Thymus (tissue), 14 donors: ENCODE measurements at places on chromosomes 3 and 15.

GRCh38 chr3:45646051-45646585 lies 43.1 kb upstream of the SACM1L start:
- no peak overlapping the region for H3K27ac ChIP-seq
- peaks cover 23% of the 10 kb centered on the region for H3K36me3 ChIP-seq
- peaks cover 9% of the 10 kb centered on the region for H3K4me1 ChIP-seq
- DNase-seq = no peak
- H3K4me3 ChIP-seq = no peak overlapping the region

DNA sequence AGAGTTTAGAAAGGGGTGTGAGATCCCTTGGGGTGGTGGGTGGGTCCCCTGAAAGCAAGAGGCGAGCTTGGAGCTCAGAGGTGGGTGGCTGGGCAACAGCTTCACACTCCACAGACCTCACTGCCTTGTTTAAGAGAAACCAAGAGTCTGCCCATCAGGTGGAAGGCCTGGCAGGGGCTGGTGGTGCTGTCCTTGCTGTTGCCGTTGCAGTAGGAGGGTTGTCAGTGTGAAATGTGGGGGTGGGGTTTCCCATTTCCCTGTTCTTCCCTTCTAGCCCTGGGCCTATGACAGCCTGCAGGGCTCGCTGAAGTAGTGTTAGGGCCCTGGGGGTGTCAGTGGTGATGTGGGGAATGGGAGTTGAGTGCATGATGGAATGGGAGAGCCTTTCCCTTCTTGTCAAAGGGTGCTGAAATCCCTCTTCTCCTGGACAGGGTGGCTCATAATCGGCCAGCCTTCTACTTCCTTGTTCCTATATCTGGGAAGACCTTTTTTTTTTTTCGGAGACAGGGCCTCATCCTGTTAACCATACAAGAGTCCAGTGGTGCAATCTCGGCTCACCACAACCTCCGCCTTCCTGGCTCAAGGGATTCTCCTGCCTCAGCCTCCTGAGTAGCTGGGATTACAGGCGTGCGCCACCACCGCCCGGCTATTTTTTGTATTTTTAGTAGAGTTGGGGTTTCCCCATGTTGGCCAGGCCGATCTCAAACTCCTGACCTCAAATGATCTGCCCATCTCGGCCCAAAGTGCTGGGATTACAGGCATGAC lies 4.3 kb downstream of the PLEKHO2 start:
- DNase-seq = no peak
- H3K36me3 ChIP-seq = peaks cover 34% of the 10 kb centered on the region
- H3K4me1 ChIP-seq = peaks cover 67% of the 10 kb centered on the region
- no peak overlapping the region for H3K27ac ChIP-seq
- H3K4me3 ChIP-seq = no peak overlapping the region

GRCh38 chr3:72722930-72723726 lies 125.1 kb downstream of the SHQ1 start:
- no peak overlapping the region for H3K27ac ChIP-seq
- no peaks in the 10 kb centered on the region for H3K27me3 ChIP-seq
- H3K4me1 ChIP-seq = no peaks in the 10 kb centered on the region
- no peaks in the 10 kb centered on the region for H3K36me3 ChIP-seq

DNA sequence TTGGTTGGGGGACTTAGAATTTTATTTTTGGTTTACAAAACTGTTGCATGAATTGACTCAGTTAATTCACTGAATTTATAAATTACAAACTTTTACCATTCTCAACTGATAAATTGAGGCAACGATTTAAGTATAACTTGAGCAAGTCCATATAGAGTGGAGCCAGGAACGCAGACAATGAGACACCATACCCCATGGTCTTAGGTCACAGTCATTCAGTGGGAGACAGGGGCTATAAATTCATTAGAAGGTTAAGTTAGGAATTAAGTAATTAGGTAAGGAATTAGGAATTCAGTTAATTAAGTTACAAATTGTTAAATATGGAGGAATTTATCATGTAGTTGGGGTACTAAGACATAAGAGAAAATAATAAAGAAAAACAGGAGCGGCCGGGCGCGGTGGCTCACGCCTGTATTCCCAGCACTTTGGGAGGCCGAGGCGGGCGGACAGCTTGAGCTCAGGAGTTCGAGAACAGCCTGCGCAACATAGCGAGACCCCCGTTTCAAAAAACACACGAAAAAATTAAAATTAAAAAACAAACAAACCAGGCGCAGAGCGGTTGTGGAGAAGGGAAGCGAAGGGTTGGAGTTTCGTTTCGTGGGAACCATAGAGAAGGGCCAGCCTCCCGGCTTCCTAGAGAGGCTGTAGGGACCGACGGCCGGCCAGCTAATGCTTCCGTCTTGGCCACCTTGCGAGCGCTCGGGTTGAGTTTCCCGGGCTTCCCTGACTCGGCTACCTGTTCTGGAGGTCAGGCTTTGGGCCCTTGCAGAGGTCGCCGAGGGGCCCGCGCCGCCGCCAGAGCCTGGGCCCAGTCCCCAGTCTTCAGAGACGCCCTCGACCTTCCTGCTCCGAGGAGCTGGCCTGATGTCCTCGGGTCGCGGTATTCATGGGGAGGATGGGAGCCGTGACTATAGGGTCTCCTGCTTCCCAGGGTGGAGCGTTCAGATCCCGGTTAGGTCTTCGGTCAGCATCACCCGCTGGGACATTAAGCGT lies at the start of gene ZNF619:
TSS of gene ZNF619 (plus strand) at position 645 of the 993 bp plus-strand sequence. CDS start 858 bp downstream, outside the sequence.
- peak; percentile 37 for DNase-seq
- no peaks in the 10 kb centered on the region for H3K27me3 ChIP-seq
- no peak within 1 kb of the TSS for H3K27ac ChIP-seq

DNA sequence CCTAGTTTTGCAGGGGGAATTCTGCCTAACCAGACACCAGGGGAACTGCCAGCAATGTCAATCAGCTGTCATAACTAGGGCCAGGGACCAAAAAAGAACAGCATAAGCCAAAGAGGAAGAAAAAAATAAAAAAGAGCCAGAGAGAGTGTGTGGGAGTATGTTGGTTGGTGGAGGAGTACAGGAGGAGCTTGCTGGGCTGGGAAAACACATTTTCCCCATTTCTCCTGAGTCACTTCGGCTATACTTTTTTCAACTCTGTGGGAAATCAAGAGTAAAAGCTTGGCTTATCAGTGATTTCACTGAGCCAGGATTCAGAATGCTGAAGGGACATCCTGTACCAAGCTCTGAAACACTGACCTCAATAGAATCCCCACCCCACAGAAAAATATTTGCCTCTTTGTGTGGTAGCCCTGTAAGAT lies 144.7 kb upstream of the DPH6 start:
- DNase-seq = no peak
- no peak overlapping the region for H3K4me3 ChIP-seq
- no peak overlapping the region for H3K27ac ChIP-seq
- H3K4me1 ChIP-seq = no peaks in the 10 kb centered on the region

- H3K4me3 ChIP-seq = no peak overlapping the region
- H3K36me3 ChIP-seq = no peaks in the 10 kb centered on the region
- H3K27me3 ChIP-seq = no peaks in the 10 kb centered on the region
- no peak for DNase-seq
These were observed 47.8 kb downstream of the IQGAP1 start for GRCh38 chr15:90435652-90436337.

GRCh38 chr15:51816611-51817010 lies 12.8 kb upstream of the TMOD3 start:
- H3K27ac ChIP-seq = no peak overlapping the region
- no peaks in the 10 kb centered on the region for H3K4me1 ChIP-seq
- no peak for DNase-seq
- H3K36me3 ChIP-seq = peaks cover 6% of the 10 kb centered on the region

- no peak overlapping the region for H3K27ac ChIP-seq
- no peak for DNase-seq
These were observed 65.3 kb downstream of the IGF2BP2 start for GRCh38 chr3:185759512-185759911.

DNA sequence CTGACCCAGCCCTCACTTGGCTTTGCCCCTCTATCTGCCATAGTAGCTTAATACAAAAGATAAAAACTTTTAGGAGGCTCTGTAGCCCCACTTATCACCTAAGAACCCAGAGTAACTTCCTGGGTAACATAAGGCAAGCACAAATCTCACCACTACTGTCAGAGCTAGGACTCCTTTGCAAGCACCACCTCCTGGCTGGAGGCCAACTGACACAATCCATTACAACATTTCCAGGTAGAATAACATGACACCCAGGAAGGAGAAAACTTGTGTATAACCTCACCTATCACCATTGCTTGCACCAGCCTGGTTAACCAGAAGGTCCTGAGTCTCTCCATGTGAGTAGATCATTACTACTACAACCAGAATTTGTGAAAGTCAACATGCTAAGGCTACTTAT lies 230.0 kb downstream of the TUSC7 start:
- no peaks in the 10 kb centered on the region for H3K4me1 ChIP-seq
- H3K36me3 ChIP-seq = no peaks in the 10 kb centered on the region
- H3K27me3 ChIP-seq = no peaks in the 10 kb centered on the region
- DNase-seq = no peak

- H3K4me1 ChIP-seq = no peaks in the 10 kb centered on the region
- H3K27ac ChIP-seq = no peak overlapping the region
- H3K36me3 ChIP-seq = no peaks in the 10 kb centered on the region
- H3K27me3 ChIP-seq = no peaks in the 10 kb centered on the region
- DNase-seq = no peak
These were observed 684.3 kb upstream of the SGO1 start for GRCh38 chr3:20870106-20870899.

GRCh38 chr15:76991048-76991447 lies 3.9 kb upstream of the PSTPIP1 start:
- no peak overlapping the region for H3K4me3 ChIP-seq
- no peak for DNase-seq
- H3K36me3 ChIP-seq = no peaks in the 10 kb centered on the region
- H3K27ac ChIP-seq = no peak overlapping the region
- H3K27me3 ChIP-seq = no peaks in the 10 kb centered on the region

GRCh38 chr3:4643904-4644547 lies 150.9 kb downstream of the ITPR1 start:
- no peaks in the 10 kb centered on the region for H3K4me1 ChIP-seq
- no peak overlapping the region for H3K27ac ChIP-seq
- no peaks in the 10 kb centered on the region for H3K27me3 ChIP-seq
- peaks cover 56% of the 10 kb centered on the region for H3K36me3 ChIP-seq
- no peak overlapping the region for H3K4me3 ChIP-seq

- H3K36me3 ChIP-seq = peaks cover 40% of the 10 kb centered on the region
- DNase-seq = no peak
- H3K4me1 ChIP-seq = no peaks in the 10 kb centered on the region
- no peak overlapping the region for H3K4me3 ChIP-seq
- H3K27ac ChIP-seq = no peak overlapping the region
These were observed 66.7 kb downstream of the FBXL22 start for GRCh38 chr15:63663906-63664305.
